ENCODE measurements at places on chromosomes 2 and 18.

GRCh38 chr18:74420926-74421325, 36.2 kb downstream of the DIPK1C start:
- no peak for DNase-seq

- no peak for DNase-seq
Observed at GRCh38 chr18:21205695-21206094, 36.3 kb upstream of the GREB1L start.

- DNase-seq, result no peak
Observed at GRCh38 chr2:230614913-230615332, 97.7 kb upstream of the CAB39 start.

DNA sequence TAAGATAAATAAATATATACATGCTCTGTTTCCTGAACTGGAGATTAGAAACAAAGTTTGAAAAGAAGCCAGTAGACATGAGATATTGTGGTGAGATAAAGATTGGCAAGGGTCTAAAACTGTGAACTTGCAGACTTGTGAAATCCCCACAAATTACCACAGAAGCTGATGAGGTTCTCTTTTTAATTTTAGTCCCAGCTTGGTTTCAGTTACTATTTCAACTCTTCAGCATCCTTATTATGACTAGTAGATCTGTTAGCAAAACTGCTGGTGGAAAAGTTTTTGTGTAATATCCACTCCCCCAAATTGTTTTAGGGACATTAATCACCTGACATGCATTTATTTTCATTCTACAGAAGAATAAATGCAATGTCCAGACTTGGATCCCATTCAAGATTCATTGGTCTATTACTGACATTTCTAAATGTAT, 20.8 kb downstream of the RASGRP3 start:
- no peak for DNase-seq

DNA sequence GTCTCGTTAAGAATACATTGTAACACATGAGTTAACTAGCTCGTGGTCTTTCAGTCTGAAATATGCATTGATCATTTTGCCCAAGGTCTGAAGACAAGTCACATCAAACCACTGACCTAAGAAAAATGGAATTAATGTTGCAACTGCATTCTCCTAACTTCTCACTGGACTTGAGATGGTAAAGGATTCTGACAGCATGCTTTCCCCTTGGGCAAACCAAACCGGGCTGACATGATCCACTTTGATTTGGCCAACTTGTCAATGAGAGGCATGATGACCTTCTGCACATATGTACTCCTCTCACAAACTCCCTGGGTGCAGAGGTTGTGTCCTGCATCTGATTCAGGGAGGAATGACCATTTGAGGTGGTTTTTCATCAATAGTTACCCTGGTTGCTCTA, 1982.5 kb upstream of the PIK3C3 start:
- DNase-seq, result no peak

GRCh38 chr2:112648081-112648480, 2.3 kb downstream of the SLC20A1 start:
- no peak for DNase-seq

DNA sequence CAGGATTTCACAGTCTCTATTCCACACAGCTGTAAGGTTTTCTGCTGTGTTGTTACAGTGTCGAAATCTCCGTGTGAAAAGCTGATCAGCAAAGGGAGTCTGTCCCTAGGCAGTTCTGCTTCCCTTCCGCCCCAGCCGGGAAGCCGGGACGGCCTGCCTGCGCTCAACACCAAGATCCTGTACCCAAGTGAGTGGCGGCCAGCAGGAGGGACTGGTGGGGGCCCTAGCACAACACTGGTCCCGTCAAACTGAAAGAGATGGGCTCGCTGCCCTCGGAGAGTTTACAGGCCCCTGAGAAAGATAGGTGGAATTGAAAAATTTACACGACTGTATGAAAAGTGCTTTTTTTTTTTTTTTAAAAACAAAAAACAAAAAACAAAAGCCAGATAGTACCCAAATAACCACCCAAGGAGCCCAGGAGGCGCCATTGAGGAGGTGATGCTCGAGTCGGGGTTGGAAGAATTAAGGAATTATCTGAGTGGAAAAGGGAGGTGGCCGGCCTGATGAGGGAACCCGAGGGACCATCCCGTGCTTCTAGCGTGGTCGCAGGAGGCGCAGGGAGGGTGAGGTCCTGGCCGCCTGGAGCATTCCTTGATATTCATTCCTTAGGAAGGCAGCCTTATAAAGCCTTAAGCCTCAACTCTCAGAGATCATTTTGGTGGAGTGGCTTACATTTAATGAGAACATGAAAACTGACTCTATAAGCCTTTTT, 96.7 kb downstream of the DGKD start:
- no peak for DNase-seq

GRCh38 chr18:770583-770961, 41.5 kb downstream of the YES1 start:
- no peak for DNase-seq

- no peak for DNase-seq
Observed at GRCh38 chr2:47486841-47487497, 84.0 kb downstream of the MSH2 start.

DNA sequence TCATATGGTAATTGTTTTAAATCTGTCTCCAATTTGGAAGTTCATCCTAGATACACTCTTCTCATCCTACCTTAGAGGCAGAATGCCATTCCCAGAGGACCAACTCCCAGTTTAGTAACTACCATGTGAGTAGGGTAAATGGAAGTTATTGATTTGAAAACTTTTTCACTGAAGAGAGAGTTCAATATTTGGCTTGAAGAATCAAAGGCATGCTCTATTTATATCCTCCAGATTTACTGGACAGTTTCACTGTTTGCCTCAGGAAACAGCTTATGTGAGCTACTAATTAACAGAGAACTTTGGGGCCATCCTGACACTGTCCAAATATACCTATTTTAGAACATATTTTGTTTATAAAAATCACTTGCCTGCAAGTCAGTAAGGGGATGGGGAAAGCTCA, 607.2 kb upstream of the GYPC start:
- DNase-seq, result no peak

DNA sequence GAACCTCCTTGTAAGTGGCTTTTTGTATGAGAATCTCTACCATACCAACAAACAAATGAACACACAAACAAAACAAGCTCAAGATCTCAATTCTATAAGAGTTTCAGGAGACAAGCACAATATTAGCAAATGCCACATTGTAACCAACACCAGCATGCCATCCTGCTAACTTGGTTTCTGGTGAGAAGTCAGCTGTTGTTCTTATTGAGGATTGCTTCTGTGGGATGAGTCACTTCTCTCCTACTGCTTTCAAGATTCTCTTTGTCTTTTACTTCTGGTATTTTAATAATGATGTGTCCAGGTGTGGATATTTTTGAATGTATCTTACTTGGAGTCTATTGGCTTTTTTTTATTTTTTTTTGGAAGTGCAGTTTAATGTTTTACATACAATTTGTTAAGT, 131.7 kb downstream of the BCL2L11 start:
- DNase-seq, result no peak

- no peak for DNase-seq
Observed at GRCh38 chr2:235594964-235595363, 101.1 kb downstream of the AGAP1 start.

DNA sequence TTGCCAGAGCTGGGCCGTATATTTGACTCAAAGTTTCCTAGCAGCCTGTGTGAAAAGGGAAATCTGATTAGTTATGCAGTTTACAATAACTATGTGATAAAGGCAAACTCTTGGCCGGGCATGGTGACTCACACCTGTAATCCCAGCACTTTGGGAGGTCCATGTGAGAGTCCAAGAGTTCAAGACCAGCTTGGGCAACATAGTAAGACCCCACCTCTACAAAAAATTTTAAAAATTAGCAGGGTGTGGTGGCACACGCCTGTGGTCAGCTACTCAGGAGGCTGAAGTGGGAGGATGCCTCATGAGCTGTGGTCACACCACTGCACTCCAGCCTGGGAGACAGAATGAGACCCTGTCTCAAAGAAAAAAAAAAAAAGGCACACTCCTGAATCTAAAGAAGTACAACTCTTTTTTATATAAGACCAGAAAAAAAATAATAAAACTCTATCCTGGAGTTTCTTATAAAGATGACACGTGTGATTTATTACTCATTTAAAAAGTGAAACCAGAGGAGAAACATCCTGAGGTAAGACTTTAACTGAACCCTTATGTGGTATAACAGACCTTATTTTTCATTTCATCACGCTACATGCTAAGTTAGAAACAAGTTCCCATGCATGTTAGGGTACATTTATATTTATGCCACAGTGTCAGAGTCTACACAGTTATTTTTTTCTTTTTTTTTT, 32.6 kb upstream of the KCMF1 start:
- DNase-seq, result no peak

GRCh38 chr2:23475473-23475872, 90.5 kb downstream of the KLHL29 start:
- no peak for DNase-seq

DNA sequence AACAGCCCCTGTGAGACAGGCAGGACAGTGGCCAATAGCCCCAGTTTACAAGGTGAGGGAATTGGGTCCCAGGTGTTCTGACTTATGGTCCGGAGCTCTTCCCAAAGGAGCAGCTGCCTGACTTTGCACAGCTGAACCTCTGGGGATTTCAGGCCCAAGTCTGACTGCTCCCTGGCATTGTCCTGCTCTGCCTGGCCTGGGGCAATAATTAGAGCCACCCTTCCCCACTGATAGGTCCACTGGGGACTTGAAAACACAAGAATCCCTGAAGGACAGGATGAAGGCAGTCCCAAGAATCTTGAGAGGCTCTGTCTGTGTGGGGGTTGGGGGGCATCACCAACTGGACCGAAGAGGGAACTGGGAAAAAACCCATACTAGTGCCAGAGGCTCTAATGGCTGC, 3.7 kb upstream of the FEV start:
- no peak for DNase-seq

Data from HuH-7 (cell line).